Upper lobe of right lung (tissue), 1 donor: ENCODE measurements at places on chromosomes 4 and X. TPM values are rescaled to one million over a fixed set of nuclear protein-coding genes. Genes with fewer than 3 reads are reported as not detected.

- no peak for DNase-seq
These were observed 460.3 kb downstream of the SPRY1 start for GRCh38 chr4:123856689-123857545.

DNA sequence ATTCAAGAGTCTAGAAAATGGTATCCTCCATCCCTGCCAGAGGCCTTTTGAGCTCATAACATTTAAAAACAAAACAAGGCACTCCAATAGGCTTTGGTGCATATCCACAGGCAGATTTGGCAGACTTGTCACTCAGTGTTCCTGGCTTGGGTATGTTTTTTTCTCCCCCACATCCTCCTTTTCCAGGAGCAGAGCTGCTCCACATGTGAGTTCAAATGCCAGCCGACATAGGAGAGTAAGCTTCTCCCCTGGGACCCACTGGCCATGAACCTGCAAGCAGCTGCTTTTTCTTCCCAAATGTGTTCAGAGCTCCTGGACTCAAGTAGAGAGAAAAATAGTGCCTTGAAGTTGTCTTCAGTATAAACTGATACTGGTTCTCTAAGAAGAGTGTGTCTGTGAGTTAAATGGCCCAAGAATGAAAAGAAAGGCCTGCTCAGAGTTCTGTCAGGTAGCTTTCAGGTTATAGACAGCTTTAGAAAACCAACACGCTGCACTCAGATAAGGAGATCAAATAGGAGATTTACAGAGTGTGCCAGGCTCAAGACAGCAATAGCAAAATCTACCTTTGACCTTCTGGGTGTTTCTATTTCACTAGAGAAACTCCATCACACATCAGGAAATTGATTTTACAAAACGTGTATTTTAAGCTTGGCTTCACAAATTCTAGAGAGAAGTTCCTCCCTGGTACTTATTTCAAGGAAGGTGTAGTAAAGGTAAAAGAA lies 162.5 kb upstream of the GALNT7 start:
- DNase-seq: no peak

- no peak for DNase-seq
These were observed 583.5 kb upstream of the FAT1 start for GRCh38 chr4:187307131-187307530.

GRCh38 chr4:173490817-173491528 lies 39.1 kb downstream of the HAND2 start:
- no peak for DNase-seq

H2BW2 gene
- not detected for total RNA-seq
